ENCODE measurements at places on chromosomes 11 and 22. TPM values are rescaled to one million over a fixed set of nuclear protein-coding genes. Genes with fewer than 3 reads are reported as not detected.

The CRYBB3 gene
- total RNA-seq: not detected

The PRR33 gene
- total RNA-seq: not detected

The AKIP1 gene
- total RNA-seq: 83.3 TPM

The TIGD3 gene
- total RNA-seq: not detected

The USP28 gene
- total RNA-seq: 19.3 TPM

The TRPM5 gene
- total RNA-seq: not detected

The XKR3 gene
- not detected for total RNA-seq

The CALCB gene
- not detected for total RNA-seq

The MMP1 gene
- total RNA-seq: 0.18 TPM

The TNNT3 gene
- not detected for total RNA-seq

The OR52I2 gene
- total RNA-seq: not detected

The NXPE2 gene
- total RNA-seq: not detected

The ART5 gene
- not detected for total RNA-seq

The TH gene
- not detected for total RNA-seq

The SHANK3 gene
- 1.2 TPM for total RNA-seq

The MPPED1 gene
- not detected for total RNA-seq

The TUBA8 gene
- not detected for total RNA-seq

The OVOL1 gene
- total RNA-seq: not detected

The MLC1 gene
- not detected for total RNA-seq

The C11orf52 gene
- not detected for total RNA-seq

The TYR gene
- total RNA-seq: not detected

The OR5B21 gene
- not detected for total RNA-seq

The ASRGL1 gene
- total RNA-seq: not detected

The RASGRP2 gene
- total RNA-seq: 0.58 TPM

The OR52A1 gene
- not detected for total RNA-seq

The OR2D2 gene
- total RNA-seq: not detected

The OMP gene
- total RNA-seq: not detected

The APOL5 gene
- not detected for total RNA-seq

The DTX4 gene
- total RNA-seq: 0.58 TPM

The GAB4 gene
- not detected for total RNA-seq

The MRGPRX4 gene
- total RNA-seq: not detected

The KRTAP5-9 gene
- not detected for total RNA-seq

The MN1 gene
- 0.18 TPM for total RNA-seq

The VSIG2 gene
- total RNA-seq: not detected

The CENPM gene
- total RNA-seq: 43.8 TPM

The TRIM34 gene
- total RNA-seq: 18.5 TPM

The DEFB131B gene
- not detected for total RNA-seq

The KCNK7 gene
- not detected for total RNA-seq

The MMP8 gene
- not detected for total RNA-seq

The FGF19 gene
- not detected for total RNA-seq

The IRAG1 gene
- total RNA-seq: 0.89 TPM

The C11orf42 gene
- not detected for total RNA-seq

The C11orf97 gene
- total RNA-seq: not detected

The PNPLA5 gene
- not detected for total RNA-seq

The CASP12 gene
- total RNA-seq: not detected

All from myometrial cell (primary cell).